ENCODE measurements at places on chromosomes 13 and 19.

DNA sequence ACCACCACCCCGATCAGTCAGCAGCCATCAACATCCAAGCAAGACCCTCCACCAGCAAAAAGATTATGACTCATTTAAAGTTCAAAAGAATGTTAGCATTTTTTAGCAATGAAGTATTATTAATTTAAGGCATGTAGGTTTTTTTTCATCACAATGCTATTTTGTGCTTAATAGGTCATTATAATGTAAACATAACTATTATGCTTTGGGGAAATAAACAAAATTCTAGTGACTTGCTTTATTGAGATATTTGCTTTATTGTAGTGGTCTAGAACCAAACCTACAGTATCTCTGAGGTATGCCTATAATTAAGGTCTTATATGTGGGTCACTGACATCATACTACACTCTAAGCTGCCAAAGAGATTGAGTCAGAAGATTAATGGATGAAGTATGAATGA, 20.0 kb downstream of the KLF12 start:
- no peak for DNase-seq

GRCh38 chr13:41257535-41257934, 5.8 kb downstream of the MTRF1 start:
- no peak for DNase-seq

- DNase-seq: no peak
Measured at GRCh38 chr13:112908342-112908741, 60.7 kb upstream of the MCF2L start.

DNA sequence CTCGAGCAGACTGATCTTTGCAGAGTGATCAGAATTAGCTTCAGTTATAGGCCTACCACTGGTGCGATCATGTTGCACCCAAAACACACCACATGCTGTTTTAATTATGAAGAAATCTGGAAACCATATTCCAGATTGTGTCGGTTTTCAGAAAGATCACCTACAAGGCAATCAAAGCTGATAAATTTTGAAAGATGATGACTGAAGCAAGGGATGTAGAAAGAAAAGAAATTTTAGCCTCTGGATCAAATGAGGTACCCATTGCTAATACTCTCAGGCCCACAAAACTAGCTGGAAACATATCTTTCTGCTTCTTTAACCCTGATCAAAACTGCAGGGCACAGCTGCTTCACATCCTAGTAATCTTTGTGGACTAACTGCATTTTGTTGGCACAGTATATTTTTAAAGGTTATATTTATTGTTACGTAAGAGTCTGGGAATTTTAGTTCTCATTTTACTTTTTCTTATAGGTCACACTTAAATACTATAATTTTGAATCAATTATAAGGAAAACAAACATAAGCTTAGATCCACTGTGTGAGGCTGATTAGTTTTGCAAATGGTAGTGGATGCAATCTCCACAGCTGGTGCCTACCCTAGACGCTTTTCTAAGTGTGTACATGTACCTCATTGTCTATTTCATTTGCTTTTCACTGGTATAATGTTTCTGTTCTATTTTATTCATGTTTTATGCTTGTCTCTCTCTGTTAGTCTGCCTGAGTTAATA, 150.9 kb downstream of the RGCC start:
- DNase-seq: no peak

DNA sequence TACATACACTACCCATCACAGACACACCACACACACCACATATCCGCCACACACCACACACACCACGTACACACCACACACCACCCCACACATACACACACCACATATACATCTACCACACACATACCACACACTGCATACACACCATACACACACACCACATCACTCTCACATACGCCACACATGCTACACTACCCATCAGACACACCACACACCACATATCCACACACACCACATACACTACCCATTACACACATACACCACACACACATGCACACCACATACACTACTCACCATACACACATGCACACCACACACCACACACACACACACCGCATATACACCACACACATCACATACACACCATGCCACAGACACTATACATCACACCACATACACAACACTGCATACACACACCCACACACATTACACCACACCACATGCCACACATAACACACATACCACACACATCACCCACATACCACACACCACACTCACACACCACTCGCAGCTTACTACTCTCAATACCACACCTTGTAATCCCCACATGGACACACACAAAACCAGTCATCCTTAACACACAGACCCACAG, 9.5 kb downstream of the ERFL start:
- DNase-seq: no peak

DNA sequence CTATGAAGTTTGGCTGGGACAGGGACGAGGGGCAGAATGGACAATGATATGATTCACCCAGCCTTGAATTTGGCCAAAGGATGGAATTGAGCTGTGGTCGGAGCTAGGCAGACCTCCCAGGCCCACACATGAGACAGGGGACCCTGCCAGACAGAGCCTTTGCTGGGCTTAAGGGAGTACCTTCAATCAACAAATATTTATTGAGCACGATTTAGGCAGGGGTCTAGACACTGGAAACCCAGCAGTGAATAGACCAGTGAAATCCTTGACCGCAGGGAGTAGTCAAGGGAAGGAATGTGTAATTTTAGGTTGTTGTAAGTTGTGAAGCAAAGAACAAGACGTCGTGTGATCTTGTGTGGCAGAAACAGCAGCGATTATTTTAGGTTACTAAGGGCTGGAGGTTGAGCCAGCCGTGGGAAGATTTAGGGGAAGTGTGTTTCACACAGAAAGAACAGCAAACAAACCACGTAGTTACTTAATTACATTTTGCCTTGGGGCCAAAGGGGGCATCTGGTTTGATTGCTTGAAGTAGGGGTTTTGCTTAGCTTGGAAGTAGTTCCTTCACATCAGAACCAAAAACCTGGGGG, 16.9 kb upstream of the AP1M2 start:
- no peak for DNase-seq

DNA sequence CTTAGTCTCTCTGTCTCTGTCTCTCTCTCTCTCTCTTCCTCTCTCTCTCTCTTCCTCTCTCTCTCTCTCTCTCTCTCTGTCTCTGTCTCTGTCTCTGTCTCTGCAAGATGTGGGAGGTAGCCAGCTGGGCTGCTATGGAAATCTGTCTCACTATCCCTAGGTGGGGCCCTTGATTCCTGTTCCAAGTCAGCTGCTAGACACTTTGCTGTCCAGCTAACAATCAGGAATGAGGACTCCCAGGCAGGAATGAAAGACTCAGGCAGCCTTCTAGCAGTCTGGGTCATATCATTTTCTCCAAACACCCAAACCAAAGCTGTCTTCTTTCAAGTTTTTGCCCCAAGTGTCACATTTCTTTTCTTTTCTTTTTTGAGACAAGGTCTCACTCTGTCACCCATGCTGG, 23.2 kb downstream of the CATSPERD start:
- no peak for DNase-seq

- DNase-seq: peak; percentile 30
Measured at GRCh38 chr19:4831304-4831978, at the start of gene TICAM1. TSS of gene TICAM1 (minus strand) at chr19:4831712. CDS start at chr19:4818377, 13,335 bp downstream.

DNA sequence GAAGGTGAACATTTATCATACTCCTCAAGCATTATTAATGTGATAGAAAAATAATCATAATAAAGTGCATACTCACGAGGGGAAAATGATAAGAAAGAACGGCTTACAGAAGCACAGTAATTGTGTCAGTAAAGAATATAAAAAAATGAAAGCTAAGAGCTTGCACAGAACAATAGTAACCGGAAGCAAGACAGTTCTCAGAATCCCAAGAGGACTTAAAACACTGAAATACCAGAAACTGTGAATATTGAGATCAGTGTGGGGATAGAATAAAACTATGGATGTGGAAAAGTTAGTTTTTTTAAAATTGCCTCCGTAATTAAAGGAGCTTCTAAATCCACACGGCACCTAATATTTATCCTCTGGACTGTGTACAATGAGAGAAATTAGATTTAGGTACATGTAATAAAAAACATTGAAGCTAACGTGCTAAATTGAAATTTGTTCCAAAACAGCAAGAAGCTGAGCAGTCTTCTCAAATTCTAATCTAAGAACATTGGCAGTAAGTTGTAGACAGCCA, 482.7 kb downstream of the SLITRK6 start:
- no peak for DNase-seq

DNA sequence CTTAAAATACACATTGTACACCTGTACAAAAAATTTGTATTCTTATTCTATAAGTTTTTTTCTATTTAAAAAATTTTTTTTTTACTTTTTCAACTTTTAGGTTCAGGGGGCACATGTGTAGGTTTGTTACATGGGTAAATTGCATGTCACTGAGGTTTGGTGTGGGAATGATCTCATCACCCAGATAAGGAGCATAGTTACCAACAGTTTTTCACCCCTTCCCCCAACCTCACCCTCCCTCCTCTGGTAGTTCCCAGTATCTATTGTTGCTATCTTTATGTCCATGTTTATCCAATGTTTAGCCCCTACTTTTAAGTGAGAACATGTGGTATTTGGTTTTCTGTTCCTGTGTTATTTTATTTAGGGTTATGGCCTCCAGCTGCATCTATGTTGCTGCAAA, 89.9 kb downstream of the CDK8 start:
- no peak for DNase-seq

GRCh38 chr19:35498984-35499527, 8.8 kb upstream of the KRTDAP start:
- DNase-seq: no peak

DNA sequence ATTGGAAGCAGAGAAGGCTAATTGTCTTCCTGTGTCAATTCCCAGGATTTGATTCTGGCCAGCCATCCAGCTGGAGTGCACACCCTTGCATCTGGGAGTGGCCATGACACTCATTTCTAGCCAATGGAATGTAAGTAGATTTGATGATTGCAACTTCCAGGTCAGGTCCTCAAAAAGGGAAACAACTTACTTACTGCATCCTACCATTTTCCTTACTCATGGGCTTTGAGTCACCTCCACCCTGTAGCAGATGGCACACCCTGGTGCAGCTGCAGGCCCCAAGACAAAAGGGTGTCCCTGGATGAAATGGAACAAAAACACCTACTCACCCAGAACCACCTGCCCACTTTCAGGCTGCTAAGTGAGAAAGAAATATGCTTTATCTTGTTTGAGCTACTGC, 27.3 kb upstream of the MPHOSPH8 start:
- no peak for DNase-seq

- DNase-seq: peak; percentile 5
Measured at GRCh38 chr13:34391076-34391475, 551.0 kb upstream of the NBEA start.

GRCh38 chr13:94214975-94215374, 264.5 kb downstream of the DCT start:
- no peak for DNase-seq
